MV-4-11 (cell line): ENCODE measurements at places on chromosomes 4 and X.

- peak; percentile 92 for DNase-seq
These were observed 42.1 kb upstream of the SPINK2 start for GRCh38 chr4:56863441-56864139.

- DNase-seq = no peak
These were observed 46.8 kb downstream of the PDLIM5 start for GRCh38 chr4:94498502-94498901.

GRCh38 chr4:96356591-96357370 is 516.9 kb downstream of the PDHA2 start:
- no peak for DNase-seq

GRCh38 chrX:131762802-131763234 is 218.9 kb downstream of the OR13H1 start:
- DNase-seq = no peak

DNA sequence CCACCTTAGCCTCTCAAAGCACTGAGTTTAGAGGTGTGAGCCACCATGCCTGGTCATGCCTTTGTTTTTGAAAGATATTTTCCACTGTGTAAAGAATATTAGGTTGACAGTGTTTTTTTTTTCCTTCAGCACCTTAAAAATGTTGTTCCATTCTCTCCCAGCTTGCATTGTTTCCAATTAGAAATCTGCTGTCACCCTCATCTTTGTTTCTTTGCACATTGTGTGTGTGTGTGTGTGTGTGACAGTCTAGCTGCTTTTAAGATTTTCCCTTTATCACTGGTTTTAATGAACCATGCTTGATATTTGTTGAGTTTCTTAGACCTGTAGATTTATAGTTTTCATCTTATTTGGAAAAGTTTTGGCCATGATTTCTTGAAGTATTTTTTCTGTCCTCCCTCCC is 79.0 kb upstream of the NKX1-1 start:
- no peak for DNase-seq

- DNase-seq = no peak
These were observed 22.8 kb downstream of the USP9X start for GRCh38 chrX:41108007-41108406.

DNA sequence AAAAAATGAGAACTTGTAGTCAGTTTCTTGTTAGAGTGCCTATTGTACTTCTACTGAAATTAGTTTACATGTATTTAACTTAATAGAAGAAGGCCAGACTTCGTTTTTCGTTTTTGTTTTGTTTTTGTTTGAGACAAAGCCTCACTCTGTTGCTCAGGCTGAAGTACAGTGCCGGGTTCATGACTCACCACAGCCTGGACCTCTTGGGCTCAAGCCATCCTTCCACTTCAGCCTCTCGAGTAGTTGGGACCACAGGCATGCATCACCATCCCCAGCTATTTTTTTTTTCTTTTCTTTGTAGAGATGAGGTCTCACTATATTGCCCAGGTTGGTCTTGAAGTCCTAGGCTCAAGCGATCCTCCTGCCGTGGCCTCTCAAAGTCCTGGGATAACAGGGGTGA is 793.9 kb downstream of the ADGRL3 start:
- DNase-seq = no peak

DNA sequence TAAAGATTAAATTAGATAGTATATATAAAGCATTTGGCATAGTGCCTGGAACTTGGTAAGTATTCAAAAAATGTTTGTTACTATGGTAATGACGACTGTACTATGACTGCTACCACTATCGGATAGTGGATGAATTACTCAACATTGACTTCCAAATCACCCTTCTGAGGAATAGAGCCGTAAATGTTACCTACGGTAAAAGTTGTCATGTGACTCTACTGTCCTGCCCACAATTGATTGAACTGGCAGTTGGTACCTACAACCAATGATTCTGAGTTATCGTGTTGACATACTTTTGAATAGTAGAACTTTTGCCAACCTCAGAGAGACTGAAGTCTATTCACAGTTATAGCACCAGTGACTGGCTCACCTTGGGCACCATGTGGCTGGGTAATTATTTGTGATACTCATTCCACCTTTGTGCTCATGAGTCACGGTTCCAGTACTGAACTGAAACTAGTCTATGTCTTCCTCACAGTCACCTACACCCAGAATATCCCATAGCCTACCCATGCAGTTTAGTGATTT is 185.5 kb upstream of the PITX2 start:
- DNase-seq = no peak

DNA sequence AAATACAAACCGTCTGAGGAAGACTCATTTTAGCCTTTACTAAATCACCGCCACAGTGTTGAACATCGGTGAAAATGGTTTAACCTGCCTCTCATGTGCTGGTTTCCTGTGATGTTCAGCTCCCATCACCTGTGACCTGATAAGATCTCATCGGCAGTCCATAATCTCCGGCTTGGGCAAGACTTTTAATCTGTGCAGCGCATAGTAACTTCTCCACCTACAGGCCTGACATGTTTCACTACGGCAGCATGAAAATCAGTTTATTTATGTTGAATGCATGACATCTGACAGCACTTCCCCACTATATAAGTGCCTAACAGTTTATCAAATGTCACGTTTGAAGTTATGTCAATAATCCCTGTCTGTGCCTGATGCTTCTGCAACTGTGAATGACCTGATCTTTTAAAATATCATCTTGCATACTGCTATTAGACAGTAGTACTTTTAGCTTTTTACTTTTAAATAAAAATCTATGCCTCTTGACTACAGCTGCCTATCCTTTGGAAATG is 1919.8 kb upstream of the AGA start:
- DNase-seq = no peak

DNA sequence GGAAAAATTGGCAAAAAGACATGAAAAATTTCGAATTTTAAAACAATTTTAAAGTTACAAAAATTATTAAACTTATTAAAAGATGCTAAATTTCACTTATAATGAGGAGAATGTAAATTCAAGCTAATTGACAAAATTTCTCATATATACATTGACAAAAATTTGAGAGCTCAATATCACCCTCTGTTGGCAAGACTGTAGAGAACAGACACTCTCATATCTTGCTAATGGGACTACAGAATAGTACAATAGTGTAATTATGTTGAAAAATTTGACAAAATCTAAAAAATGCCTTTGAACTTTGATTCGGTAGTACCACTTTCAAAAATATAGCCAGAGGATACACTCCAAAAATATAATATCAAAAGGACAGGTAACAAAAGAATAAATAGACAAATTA is 29.8 kb downstream of the DCAF8L2 start:
- DNase-seq = peak; percentile 7

DNA sequence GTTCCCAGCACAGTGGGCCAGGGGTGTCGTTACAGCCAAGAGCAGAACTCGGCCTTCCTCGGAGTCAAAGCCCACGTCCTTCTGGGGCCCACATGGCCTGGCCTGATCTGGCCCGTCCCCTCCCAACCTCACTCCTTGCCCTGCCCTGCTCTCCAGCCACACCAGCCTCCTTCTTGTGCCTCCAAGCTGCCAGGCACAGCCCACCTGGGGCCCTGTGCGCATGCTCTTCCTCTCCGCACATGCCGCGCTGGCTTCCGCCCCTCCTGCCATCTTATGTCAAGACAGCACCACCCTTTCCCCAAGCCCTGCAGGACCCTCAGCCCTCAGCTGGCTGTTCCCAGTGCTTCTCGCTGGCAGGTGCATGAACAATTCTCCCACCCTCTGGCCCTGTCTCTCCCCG is 6.8 kb downstream of the HAUS7 start:
- DNase-seq = no peak

- DNase-seq = no peak
These were observed 187.9 kb upstream of the GNPDA2 start for GRCh38 chr4:44914223-44914622.

DNA sequence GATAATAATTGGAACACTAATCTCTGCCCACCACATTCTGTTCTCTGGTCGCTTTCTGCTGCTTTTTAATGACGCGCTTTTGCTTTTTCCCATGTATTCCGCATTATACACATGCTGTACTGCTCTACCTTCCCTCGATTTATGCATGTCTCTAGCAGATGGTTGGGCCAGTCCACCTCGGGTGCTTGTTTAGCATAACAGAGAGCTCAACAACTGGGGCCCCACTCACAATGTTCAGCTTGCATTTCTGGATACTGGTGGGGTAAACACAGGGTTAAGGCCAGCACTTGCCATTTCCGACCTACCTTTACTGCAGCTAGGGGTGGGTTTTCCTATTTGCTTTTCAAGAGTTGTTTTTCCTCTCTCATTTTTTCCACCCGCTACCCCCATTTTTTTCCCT is 255.8 kb downstream of the SOX3 start:
- DNase-seq = no peak

GRCh38 chrX:140432346-140433175 is 72.3 kb downstream of the SOX3 start:
- no peak for DNase-seq

- no peak for DNase-seq
These were observed 63.6 kb upstream of the UGT2B15 start for GRCh38 chr4:68734095-68734494.

- no peak for DNase-seq
These were observed 346.8 kb downstream of the NR3C2 start for GRCh38 chr4:148095346-148095923.

DNA sequence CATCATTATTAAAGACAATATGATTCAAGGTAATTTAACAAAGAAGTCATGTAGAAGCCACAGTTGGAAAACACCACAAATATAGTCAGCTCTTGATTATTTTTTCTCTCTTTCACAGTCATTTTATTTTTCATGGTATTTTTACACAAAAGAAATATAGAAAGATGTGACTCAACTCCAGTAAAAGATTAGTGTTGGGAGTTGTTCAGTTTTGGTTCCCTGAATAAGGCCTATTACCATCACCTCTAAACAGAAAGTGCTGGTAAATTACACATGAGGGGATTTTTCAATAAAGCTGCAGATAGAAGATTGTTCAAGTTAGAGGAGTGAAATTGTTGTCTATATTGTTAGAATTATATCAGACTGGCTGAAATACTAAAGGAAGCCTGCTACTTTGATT is 107.0 kb downstream of the DDIT4L start:
- peak; percentile 12 for DNase-seq

GRCh38 chrX:42093756-42094155 is 170.4 kb upstream of the CASK start:
- DNase-seq = no peak

GRCh38 chr4:67365661-67366245 is 179.6 kb downstream of the CENPC start:
- no peak for DNase-seq

- peak; percentile 5 for DNase-seq
These were observed 738.2 kb downstream of the ADGRL3 start for GRCh38 chr4:61938250-61938846.

DNA sequence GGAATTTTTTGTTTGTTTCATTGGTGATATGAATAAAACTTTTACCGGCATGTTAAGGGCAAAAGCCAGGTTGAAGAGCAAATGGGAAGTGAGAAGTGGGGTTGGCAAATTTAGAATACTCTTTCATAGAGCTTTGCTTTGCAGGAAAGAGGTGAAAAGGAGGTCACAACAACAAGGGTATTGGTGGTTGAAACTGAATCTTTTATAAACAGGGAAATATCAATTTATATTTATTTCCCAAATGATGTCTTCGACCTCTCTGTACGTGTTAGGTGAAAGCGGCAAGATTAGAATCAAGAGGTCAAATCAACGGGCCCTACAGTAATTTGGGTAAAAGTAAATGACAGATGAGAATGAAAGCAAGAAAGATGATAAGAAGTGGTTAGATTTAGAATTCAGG is 3.4 kb downstream of the SMR3A start:
- no peak for DNase-seq

DNA sequence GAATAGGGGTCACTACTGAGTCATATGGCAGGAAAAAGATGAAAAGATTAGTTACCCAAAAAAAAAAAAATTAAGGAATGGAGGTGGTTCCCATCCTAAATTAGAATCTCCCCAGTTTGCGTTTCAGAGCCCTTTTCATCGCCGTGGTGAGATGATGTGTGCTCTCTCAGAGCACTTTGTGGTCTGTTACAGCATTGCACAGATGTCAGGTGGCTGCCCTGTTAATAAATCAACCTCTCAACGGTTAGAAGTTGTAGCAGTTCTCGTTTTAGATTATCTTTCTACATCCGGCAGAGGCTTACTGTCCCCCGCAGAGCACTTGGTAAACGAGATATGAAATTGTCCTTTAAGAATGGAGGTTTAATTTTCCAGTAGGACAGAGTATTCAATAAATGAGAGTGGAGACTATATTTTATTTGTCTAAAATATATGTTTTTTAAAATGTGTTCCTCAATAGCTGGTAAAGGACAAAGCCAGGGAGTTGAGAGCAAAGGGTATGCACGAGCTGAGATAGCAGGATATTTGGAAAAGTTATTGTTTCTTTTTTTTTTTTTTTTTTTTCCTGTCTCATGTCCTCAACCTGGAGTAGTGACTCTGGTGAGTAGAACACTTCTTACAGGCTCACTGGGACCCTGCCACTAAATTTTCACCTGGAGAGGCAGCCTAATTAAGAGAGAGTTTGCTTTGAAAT is 26.9 kb downstream of the AFF1 start:
- DNase-seq = peak; percentile 98

DNA sequence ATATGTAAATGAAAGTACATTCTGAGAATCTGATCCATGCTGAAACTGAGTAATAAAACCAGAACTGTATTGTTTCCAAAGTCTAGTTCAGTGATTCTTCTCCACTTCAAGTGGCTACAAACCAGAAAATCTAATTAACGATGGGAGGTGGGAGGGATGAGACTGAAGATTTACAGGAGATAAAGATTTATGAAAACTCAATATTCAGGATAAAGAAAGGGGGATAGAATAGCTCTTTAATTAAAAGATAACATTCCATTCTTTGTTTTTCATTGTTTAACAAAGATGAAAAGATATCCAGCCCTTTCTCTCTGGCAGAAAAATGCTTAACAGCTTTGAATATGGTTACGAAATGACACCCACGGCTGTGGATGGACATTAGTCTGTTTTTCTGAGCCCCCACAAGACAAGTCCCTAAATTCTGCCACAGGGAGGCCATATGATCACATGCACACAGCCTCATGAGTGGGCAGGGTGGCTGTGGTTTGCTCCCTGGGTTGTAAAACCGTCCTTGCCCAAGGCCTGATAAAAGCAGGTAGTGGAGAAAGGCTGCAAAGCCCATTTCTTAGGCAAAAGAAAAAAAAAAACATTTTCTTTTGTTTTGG is 36.4 kb downstream of the TMEM150C start:
- no peak for DNase-seq

DNA sequence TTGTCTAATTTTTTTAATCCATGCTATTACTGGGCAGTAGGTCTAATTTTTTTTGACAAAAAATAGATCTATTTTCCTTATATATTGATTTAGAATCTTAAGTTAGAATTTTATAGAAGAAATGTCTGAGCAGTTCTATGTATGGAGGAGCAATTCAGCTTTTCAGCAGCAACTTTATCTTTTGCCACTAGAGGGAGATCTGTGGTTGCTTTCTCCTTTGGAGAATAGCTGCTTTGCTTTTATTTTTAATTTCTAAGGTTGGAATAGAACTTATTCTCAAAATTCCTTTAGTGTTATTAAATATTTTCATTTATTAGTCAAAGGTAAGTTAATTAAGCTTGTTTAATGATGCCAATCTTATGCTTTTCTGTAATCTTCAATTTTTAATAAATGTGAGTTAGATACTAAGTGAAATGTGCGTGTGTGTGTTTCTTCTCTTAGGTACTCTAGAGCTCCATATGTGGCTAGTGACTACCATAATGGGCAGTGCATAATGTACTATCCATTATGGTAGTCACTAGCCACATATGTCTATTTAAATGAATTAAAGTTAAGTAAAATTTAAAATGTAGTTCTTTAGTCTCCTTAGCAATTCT is 29.3 kb downstream of the FAM199X start:
- DNase-seq = peak; percentile 0

- DNase-seq = no peak
These were observed 226.5 kb downstream of the FBXW7 start for GRCh38 chr4:152309418-152309817.
